ENCODE measurements at places on chromosomes 11 and 22. TPM values are rescaled to one million over a fixed set of nuclear protein-coding genes. Genes with fewer than 3 reads are reported as not detected.

The CD82 gene
- 36.6 TPM for total RNA-seq

The ENTHD1 gene
- total RNA-seq, result not detected

The OR4C6 gene
- not detected for total RNA-seq

The INS gene
- not detected for total RNA-seq

The MS4A12 gene
- total RNA-seq, result not detected

The OR51B2 gene
- total RNA-seq, result not detected

The KRTAP5-2 gene
- total RNA-seq, result not detected

The RAG2 gene
- total RNA-seq, result not detected

The UCP3 gene
- 3.5 TPM for total RNA-seq

The GTPBP1 gene
- 36.5 TPM for total RNA-seq

DNA sequence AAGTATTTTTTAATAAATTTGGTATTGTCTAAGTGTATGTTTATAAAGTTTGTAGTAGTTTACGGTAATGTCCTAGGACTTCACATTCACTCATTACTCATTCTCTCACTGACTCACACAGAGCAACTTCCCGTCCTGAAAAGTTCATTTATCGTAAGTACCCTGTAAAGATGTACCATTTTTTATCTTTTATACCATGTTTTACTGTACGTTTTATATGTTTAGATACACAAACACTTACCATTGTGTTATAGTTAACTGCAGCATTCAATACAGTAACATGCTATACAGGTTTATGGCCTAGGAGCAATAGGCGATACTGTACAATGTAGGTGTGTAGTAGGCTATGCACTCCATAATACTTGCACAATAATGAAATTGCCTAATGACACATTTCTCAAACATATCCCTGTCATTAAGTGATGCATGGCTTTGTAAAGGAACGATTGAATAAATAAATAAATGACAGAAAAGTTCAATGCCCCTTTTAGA, 12.5 kb upstream of the CARD18 start:
- H3K36me3 ChIP-seq, result no peaks in the 10 kb centered on the region
- no peak overlapping the region for H3K27ac ChIP-seq
- DNase-seq, result no peak

GRCh38 chr11:69369945-69370344, 76.0 kb downstream of the MYEOV start:
- H3K27ac ChIP-seq, result no peak overlapping the region
- H3K27me3 ChIP-seq, result no peaks in the 10 kb centered on the region
- H3K4me3 ChIP-seq, result no peak overlapping the region

GRCh38 chr22:17916226-17916889, 108.0 kb downstream of the MICAL3 start:
- peaks cover 47% of the 10 kb centered on the region for H3K4me1 ChIP-seq
- H3K27me3 ChIP-seq, result no peaks in the 10 kb centered on the region
- H3K4me3 ChIP-seq, result no peak overlapping the region
- DNase-seq, result no peak
- peak overlapping the region; percentile 60 for H3K27ac ChIP-seq

GRCh38 chr11:28049338-28050216, 58.4 kb downstream of the KIF18A start:
- H3K4me1 ChIP-seq, result no peaks in the 10 kb centered on the region
- H3K36me3 ChIP-seq, result no peaks in the 10 kb centered on the region
- H3K4me3 ChIP-seq, result no peak overlapping the region

- no peaks in the 10 kb centered on the region for H3K27me3 ChIP-seq
- H3K4me3 ChIP-seq, result no peak overlapping the region
- no peaks in the 10 kb centered on the region for H3K36me3 ChIP-seq
- no peaks in the 10 kb centered on the region for H3K4me1 ChIP-seq
Measured at GRCh38 chr11:16484434-16484833, 128.1 kb upstream of the SOX6 start.

- H3K27me3 ChIP-seq, result no peaks in the 10 kb centered on the region
- DNase-seq, result no peak
- H3K36me3 ChIP-seq, result peaks cover 36% of the 10 kb centered on the region
Measured at GRCh38 chr11:126305699-126306098, 1.8 kb downstream of the DCPS start.

GRCh38 chr11:86034710-86035109, 34.2 kb downstream of the PICALM start:
- no peaks in the 10 kb centered on the region for H3K27me3 ChIP-seq
- no peak for DNase-seq
- H3K4me3 ChIP-seq, result no peak overlapping the region

DNA sequence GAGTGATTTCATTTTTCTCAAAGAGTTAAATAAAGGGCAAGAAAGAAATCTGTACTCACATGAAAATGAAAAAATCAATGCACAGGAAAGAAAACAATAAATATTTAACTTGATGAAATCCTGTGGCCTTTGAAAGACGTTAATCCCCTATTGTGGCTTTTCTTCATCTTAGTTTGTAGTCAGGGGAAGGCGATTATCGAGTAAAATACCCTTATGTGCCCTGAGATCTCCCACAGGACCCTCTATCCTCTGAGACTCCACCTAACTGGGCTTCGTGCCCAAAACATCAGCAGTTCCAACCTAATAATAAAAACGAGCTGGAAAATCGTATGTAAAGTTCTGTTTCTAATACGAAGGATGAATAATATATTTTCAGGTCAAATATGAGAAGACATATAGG, 208.2 kb upstream of the ZC3H12C start:
- no peak for DNase-seq
- no peaks in the 10 kb centered on the region for H3K27me3 ChIP-seq
- H3K27ac ChIP-seq, result no peak overlapping the region
- H3K4me3 ChIP-seq, result no peak overlapping the region
- H3K4me1 ChIP-seq, result no peaks in the 10 kb centered on the region
- no peaks in the 10 kb centered on the region for H3K36me3 ChIP-seq

DNA sequence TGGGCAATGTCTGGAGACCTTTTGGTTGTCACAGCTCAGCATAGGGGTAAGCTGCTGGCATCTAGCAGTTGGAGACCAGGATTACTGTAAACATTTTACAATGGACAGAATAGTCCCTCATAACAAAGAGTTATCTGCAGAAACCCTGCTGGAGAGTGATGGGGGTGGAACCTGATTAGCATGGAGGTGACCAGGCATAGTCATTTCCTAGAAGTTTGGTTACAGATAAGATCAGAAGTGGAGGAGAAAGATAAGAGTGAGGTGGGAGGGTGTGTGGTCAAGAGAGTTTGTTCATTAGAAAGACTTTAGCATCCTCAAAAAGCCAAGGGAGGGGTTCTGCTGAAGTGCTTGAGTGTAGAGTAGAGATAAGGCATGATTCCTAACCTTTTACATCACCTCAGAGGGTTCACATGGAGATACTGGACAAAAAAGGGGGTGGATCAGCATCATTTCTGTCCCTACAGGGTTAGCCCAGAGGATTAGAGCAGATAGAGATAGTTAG, 38.8 kb downstream of the PRDM11 start:
- no peak for DNase-seq
- H3K36me3 ChIP-seq, result peaks cover 33% of the 10 kb centered on the region
- H3K4me3 ChIP-seq, result no peak overlapping the region
- H3K27ac ChIP-seq, result no peak overlapping the region
- no peaks in the 10 kb centered on the region for H3K27me3 ChIP-seq

DNA sequence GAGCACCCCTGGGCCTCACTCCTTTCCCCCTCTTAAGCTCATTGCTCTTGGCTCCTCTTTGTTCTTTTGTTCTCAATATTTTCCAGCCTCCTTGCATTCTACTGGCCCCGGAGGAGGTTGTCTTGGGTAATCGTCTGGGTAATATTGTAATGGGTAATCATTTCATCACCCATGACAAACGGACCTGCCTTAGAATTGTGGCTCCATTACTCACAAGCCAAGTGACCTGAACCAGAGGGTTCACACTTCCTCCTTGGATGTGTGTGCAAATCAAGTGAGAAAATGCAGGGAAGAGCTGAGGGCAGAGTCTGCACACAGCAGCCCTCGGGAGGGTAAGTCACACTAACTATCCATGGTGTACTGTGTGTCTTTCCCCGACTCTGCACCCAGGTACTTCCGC, 305.0 kb downstream of the BUD13 start:
- H3K36me3 ChIP-seq, result no peaks in the 10 kb centered on the region
- no peak overlapping the region for H3K27ac ChIP-seq
- no peak for DNase-seq
- H3K4me1 ChIP-seq, result peaks cover 14% of the 10 kb centered on the region
- no peak overlapping the region for H3K4me3 ChIP-seq
- no peaks in the 10 kb centered on the region for H3K27me3 ChIP-seq

DNA sequence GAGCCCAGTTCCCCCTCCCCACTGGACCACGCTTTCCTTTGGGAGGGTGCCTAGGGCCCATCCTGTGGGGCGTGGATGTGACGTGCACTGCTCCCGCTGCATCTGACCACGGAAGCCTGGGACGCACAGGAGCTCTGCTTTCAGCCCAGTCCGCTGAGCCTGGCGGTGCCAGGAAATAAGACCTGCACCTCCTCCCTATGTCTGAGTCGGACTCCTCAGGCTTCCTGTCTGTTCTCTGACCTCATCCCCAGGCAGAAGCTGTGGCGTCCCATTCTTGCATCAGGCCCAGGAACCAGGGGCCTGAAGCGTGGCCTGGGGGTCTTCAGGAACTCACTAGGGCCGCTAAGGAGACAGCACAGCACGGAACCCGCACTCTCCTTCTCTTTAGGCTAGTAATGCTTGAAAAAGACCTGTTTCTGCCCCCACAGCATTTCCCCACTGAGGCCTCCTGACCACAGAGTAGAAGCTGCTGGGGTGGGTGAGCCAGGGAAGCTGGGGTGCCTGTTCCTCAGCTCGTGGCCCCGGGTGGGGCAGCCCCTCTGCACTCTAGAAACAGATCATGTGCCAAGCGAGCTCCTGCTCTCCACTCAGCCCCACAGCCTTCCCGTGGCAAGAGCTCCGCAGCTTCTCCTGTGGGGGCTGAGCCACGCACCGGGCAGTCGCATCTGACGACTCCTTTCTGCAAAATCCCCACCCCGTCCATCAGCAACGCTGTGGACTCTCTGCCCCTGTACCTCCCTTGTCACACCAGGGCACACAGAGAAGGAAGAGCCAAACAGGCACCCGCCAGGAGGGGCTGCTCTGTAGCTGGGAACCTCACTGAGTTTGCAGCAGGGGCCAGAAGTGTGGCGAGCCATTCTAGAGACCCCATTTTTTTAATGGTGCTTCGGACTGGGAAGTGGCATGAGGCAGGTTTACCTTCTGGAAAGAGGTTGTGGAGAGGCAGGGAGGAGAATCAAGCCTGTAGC, 22.6 kb downstream of the MOV10L1 start:
- H3K27me3 ChIP-seq, result no peaks in the 10 kb centered on the region
- no peaks in the 10 kb centered on the region for H3K36me3 ChIP-seq
- peak overlapping the region; percentile 21 for H3K27ac ChIP-seq
- no peak overlapping the region for H3K4me3 ChIP-seq
- no peak for DNase-seq

GRCh38 chr22:48976556-48977535, 850.8 kb downstream of the BRD1 start:
- H3K27me3 ChIP-seq, result peaks cover 28% of the 10 kb centered on the region
- no peak for DNase-seq
- H3K4me3 ChIP-seq, result no peak overlapping the region
- H3K4me1 ChIP-seq, result no peaks in the 10 kb centered on the region
- no peaks in the 10 kb centered on the region for H3K36me3 ChIP-seq
- no peak overlapping the region for H3K27ac ChIP-seq

DNA sequence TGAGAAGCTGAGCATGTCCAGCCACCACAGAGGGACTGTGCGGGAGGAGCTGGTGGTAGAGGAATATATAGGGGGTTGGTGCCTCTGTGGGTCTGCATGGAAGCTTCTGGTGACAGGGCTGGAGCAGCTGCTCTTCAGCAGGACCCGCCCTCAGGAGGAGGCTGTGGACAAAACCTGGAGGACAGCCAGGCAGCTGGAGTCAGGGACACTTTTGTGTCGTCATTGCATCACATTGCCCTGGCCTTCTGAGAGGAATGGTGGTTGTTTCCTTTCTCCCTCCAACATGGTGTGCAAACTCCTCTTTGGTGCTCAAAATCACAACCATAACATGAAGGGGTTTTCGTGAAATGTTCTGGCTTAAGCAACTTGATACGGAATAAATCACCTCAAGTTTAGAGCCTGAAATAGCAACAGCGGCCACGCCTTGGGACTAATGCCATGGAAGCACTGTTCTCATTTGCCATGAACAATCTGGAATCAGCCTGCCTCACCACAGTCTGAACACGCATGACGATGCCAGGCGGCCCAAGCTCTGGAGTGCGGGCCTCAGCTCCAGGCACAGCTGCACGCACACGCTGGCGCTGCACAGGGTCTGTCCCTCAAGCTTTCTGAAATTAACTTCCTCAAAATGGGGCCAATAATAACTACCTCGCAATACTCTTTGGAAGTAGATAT, 17.1 kb upstream of the CSRP3 start:
- H3K4me1 ChIP-seq, result peaks cover 22% of the 10 kb centered on the region
- H3K27ac ChIP-seq, result peak overlapping the region; percentile 41
- H3K4me3 ChIP-seq, result no peak overlapping the region

DNA sequence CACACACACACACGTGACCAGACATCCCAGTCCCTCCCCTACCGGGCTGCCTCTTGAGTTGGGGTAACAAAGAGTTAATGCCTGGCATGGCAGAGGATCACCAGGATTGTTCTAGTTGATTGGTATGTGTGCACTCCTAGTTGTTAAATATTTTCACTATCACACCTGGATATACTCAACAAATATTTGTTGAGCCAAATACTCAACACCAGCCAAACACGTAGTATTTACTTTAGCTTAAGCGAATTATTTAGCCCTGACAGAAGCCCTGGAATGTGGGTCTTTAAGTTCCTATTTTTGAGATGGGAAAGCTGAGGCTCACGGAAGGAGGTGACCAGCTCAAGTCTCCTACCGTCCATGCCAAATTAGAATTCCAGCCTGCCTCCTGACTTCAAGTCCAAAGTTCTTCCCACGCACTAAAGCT, 10.5 kb downstream of the CD3E start:
- DNase-seq, result no peak
- H3K27ac ChIP-seq, result peak overlapping the region; percentile 73
- H3K27me3 ChIP-seq, result peaks cover 22% of the 10 kb centered on the region
- H3K4me1 ChIP-seq, result peaks cover 51% of the 10 kb centered on the region

GRCh38 chr22:31323578-31324550, 22.3 kb downstream of the PATZ1 start:
- H3K4me3 ChIP-seq, result no peak overlapping the region
- H3K27me3 ChIP-seq, result no peaks in the 10 kb centered on the region

DNA sequence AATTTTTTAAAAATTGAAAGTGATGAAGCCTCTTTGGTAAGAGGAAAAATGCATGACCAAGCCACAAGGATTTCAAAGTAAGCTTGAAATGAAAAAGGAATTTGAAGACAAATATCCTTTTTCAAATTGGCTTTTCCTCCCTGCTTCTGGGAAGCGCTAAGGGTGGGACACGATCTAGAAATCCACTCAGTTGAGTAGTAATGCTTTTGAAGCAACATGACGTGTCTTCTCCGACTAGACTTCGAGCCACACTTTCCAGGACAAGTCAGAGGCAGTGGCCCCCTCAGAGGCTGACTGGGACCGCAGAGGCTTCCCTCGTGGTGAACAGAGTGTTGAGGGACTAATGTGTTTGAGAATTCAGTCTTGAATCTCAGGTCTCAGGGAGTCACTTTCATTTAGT, 39.8 kb downstream of the KREMEN1 start:
- DNase-seq, result no peak
- H3K4me1 ChIP-seq, result no peaks in the 10 kb centered on the region
- no peak overlapping the region for H3K27ac ChIP-seq
- no peak overlapping the region for H3K4me3 ChIP-seq

Data from heart right ventricle (tissue), 16 donors.